ENCODE measurements at places on chromosomes 11 and 22. TPM values are rescaled to one million over a fixed set of nuclear protein-coding genes. Genes with fewer than 3 reads are reported as not detected.
A peak's percentile ranks its signal among the peaks of the same experiment; 100 is the strongest.

DNA sequence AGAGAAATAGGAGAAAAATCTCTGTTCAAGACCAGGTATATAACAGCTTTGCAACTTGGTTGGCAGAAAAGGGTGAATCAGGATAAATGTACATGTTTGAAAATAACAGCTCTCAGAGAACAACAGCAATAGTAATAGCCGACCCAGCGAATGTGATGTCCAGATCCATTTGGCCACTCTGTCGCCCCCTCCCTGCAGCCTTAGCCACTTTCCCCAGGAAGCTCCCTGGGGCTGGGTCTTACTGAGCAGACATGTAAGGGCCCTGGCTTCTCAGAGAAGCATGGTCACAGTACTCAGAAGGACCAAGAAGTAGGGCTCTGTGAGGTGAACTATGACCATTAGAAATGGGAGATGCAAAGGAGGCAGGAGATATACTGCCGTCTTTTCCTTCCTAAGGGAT is 154.1 kb upstream of the SNX19 start:
- H3K36me3 ChIP-seq: peaks cover 6% of the 10 kb centered on the region
- H3K27ac ChIP-seq: no peak overlapping the region
- H3K4me1 ChIP-seq: peaks cover 10% of the 10 kb centered on the region
- DNase-seq: peak; percentile 25

DNA sequence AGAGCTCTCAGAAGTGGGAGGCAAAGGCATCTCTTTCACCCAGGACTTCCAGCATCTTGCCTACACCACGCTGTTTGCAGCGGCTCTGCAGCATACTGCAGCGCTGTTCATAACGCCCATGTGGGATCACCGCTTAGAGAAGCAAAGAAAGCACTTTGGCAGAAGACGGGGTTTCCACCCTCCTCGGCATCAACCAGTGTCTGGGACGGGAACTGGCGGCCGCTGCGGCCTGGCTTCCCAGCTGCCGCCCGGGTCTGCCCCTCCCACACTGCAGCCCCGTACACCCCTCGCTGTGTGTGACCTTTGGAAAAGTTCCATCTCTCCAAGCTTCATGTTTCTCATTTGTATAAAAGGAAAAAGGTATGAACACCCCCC is 545 bp upstream of the TIRAP start:
- H3K36me3 ChIP-seq: peaks cover 11% of the 10 kb centered on the region
- H3K4me1 ChIP-seq: peaks cover 14% of the 10 kb centered on the region
- peaks cover 30% of the 10 kb centered on the region for H3K27me3 ChIP-seq
- DNase-seq: peak; percentile 57

DNA sequence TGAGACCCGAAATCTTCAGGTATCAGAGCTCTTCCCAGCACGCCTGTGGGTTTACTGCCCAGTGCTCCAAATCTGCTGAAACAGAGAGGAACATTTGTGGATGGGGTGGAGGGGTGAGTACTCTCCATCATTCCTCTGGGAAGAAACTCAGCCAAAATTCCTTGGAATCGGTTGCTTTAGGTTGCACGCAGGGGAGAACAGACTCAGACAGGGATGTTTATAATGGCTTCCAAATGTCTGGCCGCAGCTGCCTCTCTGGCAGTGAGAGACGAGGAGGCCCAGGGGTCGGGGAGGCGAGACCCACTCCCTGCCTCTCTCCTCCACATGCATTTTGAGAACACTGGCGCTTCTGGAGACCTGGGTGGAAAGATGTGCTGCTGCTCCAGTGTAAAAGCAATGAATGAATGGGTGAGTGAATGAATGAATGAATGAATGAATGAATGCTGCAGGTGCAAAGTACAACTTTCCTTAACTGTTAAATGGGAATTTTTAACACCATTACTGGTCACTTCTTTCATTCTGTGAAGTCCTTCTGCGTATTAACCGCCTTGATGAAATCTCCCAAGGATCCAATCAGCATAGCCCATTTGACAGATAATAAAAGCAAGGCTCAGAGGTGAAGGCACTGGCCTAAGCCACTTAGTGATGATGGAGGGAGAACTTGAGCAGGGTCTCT is 437.4 kb downstream of the MIAT start:
- DNase-seq: no peak
- H3K27me3 ChIP-seq: no peaks in the 10 kb centered on the region
- peaks cover 3% of the 10 kb centered on the region for H3K4me1 ChIP-seq

DNA sequence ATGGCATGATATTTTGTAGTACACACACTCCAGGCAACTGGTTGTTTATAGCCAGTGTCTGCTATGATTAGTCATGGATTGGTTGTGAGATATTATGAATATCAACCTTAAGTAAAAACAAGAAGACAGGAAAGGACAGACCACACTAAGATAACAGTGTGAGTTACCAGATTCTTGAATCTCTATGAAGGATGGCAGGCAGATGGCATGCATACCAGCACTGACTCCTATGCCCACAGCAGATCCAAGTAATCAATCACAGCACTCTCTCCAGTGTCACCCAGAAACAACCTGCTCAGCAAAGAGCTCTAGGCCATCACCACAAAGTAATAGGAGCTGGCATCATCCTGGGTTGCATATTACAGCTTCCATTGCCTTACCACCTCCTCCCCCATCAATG is 116.6 kb downstream of the GALNT18 start:
- H3K36me3 ChIP-seq: no peaks in the 10 kb centered on the region
- H3K4me1 ChIP-seq: peaks cover 38% of the 10 kb centered on the region
- H3K27ac ChIP-seq: no peak overlapping the region
- H3K27me3 ChIP-seq: no peaks in the 10 kb centered on the region

DNA sequence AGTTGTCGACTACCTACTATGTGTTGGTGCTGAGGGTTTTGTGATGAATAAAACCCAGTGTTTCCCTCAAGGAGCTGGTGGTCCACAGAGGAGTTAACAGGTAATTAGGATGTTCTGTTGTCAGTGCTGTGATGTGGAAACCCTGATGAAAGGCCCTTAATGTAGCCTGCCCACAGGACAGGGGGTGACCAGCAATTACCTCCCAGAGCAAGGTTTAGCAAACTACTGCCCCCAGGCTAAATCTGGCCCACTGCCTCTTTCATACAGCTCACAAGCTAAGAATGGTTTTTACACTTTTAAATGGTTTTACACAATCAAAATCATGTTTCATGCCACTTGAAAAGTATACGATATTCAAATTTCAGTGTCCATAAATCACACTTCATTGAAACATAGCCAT is 536.2 kb downstream of the MIAT start:
- no peak overlapping the region for H3K27ac ChIP-seq
- no peaks in the 10 kb centered on the region for H3K4me1 ChIP-seq
- H3K27me3 ChIP-seq: peaks cover 3% of the 10 kb centered on the region
- no peak overlapping the region for H3K4me3 ChIP-seq
- no peak for DNase-seq
- H3K36me3 ChIP-seq: peaks cover 12% of the 10 kb centered on the region

CACNA1I gene
- total RNA-seq: 2.1 TPM

FGF19 gene
- 18.6 TPM for total RNA-seq

GRCh38 chr11:64650923-64651523 is 60.0 kb downstream of the SLC22A12 start:
- H3K36me3 ChIP-seq: no peaks in the 10 kb centered on the region
- H3K4me1 ChIP-seq: peaks cover 9% of the 10 kb centered on the region
- no peak overlapping the region for H3K4me3 ChIP-seq
- H3K27ac ChIP-seq: no peak overlapping the region
- DNase-seq: peak; percentile 59

DNA sequence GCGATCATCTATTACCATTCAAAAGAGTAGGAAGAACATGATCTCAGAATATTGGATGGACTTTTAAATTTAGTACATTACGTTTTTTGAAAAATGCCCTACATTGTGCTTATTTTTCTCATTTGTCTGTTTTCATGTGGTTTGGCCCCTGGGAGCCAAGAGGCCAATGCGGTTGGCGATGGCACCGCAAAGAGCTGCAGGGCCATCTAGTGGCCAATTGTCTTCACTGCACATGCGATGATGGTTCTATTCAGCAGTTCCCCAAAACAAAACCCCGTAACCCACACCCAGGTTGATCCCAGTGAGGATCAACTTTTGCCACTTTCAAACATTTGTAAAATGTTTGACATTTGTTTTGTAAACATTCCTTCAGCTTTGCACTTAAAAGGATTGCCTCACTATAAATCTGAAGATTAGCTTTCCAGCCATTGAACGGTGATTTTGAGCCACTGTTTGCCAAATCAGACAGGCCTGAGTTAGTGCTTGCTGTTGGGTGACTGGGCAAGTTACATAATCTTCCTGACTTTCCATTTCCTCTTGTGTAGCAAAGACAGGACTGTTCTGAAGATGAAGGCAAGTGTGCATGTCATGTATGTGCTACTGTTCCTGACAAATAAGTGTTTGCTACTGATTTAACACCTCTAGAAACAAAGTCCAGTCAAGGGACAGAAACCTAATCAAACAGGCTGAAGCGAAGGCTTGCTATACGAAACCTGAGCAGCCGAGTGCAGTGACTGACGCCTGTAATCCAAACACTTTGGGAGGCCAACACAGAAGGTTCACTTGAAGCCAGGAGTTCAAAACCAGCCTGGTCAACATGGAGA is 29.2 kb upstream of the XBP1 start:
- H3K4me3 ChIP-seq: no peak overlapping the region
- no peaks in the 10 kb centered on the region for H3K36me3 ChIP-seq
- H3K27ac ChIP-seq: peak overlapping the region; percentile 30

AQP11 gene
- 1.2 TPM for total RNA-seq

TMEM45B gene
- total RNA-seq: 0.59 TPM

NLRP6 gene
- 0.09 TPM for total RNA-seq

MIOX gene
- total RNA-seq: 0.41 TPM

SCUBE1 gene
- 9.6 TPM for total RNA-seq

DNA sequence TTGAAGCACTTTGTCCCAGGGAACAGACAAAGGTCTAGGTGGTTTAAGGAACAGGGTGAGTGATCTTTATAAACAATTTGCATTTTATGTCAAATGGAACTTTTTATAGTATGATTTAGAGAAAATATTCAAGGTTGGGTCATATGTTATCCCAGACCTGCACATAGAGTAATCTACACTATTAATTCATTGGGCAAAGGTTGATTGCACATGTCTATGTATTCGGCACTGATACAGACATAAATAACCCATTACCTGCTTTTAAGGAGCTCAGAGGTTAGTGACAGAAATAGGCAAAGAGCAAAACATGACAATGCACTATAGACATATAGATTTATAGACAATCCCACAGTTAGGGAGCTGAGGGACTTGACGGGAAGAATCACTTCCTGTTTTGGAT is 141.5 kb upstream of the UBASH3B start:
- H3K27ac ChIP-seq: no peak overlapping the region
- no peaks in the 10 kb centered on the region for H3K4me1 ChIP-seq
- H3K4me3 ChIP-seq: no peak overlapping the region
- DNase-seq: no peak
- peaks cover 2% of the 10 kb centered on the region for H3K36me3 ChIP-seq

DNA sequence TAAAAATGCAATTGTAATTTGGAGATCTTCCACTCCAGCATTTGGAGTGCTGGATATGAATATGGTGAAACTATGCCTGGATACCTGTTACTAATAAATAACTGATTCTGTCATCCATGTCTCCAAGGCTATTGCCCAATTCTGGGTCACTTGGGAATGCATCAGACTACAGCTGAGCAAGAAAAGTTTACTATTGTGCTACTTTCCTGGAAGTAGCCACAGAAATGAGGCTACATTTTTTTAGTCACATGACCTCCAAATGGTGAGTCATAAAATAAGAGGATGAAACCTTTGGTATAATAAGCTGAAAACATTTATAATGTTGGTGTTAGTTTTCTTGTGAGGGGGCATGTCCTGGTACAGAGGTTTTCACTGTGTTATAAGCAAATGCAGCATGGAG is 44.4 kb downstream of the DCDC1 start:
- H3K27ac ChIP-seq: no peak overlapping the region
- DNase-seq: no peak
- H3K36me3 ChIP-seq: no peaks in the 10 kb centered on the region

VSIG10L2 gene
- not detected for total RNA-seq

DEUP1 gene
- total RNA-seq: 0.44 TPM

MMP1 gene
- total RNA-seq: 0.11 TPM

- peaks cover 50% of the 10 kb centered on the region for H3K4me1 ChIP-seq
- H3K4me3 ChIP-seq: peak overlapping the region; percentile 37
- H3K27ac ChIP-seq: peak overlapping the region; percentile 83
- H3K27me3 ChIP-seq: peaks cover 51% of the 10 kb centered on the region
These were observed 5.0 kb upstream of the ANO1 start for GRCh38 chr11:70072861-70073755.

PKDREJ gene
- 0.07 TPM for total RNA-seq

DNA sequence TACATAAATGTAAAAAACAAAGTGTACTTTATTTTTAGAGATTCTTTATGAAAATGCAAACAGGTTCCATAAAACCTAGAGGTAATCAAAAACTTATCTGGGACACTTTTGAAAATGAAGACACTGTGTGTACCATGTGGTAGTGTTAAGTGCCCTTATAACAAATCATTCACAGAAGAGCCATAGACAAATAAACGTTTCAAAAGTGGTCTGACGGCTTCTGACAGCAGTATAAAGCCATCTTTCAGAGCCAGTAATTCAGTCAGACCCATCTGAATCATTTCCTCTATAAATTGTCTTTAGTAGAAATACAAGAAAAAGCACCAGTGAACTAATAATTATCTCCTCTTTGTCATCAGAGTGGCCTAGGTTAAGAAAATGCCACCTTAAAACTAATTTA is 100.0 kb downstream of the PAX6 start:
- DNase-seq: no peak
- H3K27me3 ChIP-seq: no peaks in the 10 kb centered on the region
- H3K36me3 ChIP-seq: peaks cover 6% of the 10 kb centered on the region
- peaks cover 11% of the 10 kb centered on the region for H3K4me1 ChIP-seq
- no peak overlapping the region for H3K4me3 ChIP-seq

DNA sequence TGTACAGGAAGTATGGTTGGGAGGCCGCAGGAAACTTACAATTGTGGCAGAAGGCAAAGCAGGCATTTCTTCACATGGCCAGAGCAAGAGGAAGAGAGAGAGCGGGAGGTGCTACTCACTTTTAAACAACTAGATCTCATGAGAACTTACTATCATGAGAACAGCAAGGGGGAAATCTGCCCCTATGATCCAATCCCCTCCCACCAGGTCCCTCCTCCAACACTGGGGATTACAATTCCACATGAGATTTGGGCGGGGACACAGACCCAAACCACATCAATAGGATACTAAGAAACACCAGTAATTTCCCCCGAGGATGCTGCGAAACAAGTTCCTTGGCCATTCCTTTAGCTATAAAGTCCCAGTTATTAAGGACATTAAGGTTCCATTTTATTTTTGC is 94.1 kb upstream of the SC5D start:
- H3K36me3 ChIP-seq: no peaks in the 10 kb centered on the region
- no peak for DNase-seq
- peak overlapping the region; percentile 96 for H3K27ac ChIP-seq
- H3K4me1 ChIP-seq: peaks cover 50% of the 10 kb centered on the region
- no peaks in the 10 kb centered on the region for H3K27me3 ChIP-seq

- H3K4me1 ChIP-seq: peaks cover 53% of the 10 kb centered on the region
- H3K4me3 ChIP-seq: no peak overlapping the region
- no peaks in the 10 kb centered on the region for H3K27me3 ChIP-seq
- H3K27ac ChIP-seq: peak overlapping the region; percentile 45
- DNase-seq: peak; percentile 68
These were observed 13.0 kb downstream of the LRP5 start for GRCh38 chr11:68325183-68325906.

DNA sequence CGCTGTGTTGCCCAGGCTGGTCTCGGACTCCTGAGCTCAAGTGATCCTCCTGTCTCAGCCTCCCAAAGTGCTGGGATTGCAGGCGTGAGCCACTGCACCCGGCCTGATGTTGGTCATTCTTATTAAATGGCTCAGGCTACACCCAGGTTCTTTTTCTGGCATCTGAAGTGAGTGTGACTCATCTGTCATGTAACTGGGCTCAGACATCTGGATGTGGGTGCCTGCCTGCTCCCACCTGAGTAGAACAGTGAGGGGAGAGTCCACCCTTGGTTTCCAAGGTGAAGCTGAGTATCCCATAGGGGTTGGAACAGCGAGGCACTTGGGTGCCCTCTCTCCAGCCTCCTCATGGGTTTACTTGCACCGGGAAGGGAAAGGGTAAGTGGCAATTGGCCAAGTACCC is 36.7 kb upstream of the EIF3D start:
- H3K36me3 ChIP-seq: no peaks in the 10 kb centered on the region
- peaks cover 35% of the 10 kb centered on the region for H3K4me1 ChIP-seq
- no peak overlapping the region for H3K27ac ChIP-seq
- DNase-seq: no peak
